ENCODE measurements at places on chromosomes 5 and 9.

- no peak for DNase-seq
Measured at GRCh38 chr9:34982361-34982760, 7.2 kb upstream of the DNAJB5 start.

GRCh38 chr9:34501372-34501771, 21.4 kb downstream of the ENHO start:
- no peak for DNase-seq

- DNase-seq: no peak
Measured at GRCh38 chr9:91753711-91754110, 196.3 kb downstream of the ROR2 start.

GRCh38 chr5:68258531-68258930, 43.0 kb downstream of the PIK3R1 start:
- no peak for DNase-seq

DNA sequence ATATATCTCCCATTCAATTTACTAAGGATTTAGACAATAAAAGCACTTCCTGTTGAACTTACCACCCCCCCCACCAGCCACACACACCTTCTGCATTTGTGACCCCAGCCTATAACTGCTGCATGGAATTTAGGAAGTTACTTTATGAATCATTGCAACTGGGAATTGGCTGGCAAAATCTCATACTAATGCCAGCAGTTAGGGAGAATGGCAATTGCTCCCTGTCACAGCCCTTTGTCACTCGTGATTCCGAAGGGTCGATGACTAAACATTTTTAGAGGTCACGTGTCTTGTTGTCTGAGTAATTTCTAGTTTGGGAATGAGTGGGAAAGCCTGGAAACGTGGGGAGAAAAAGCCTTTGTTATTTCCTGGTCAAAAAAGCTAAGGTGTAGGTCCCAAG, 46.6 kb upstream of the PCA3 start:
- DNase-seq: peak; percentile 77
